ENCODE measurements at places on chromosomes 2 and 18.

DNA sequence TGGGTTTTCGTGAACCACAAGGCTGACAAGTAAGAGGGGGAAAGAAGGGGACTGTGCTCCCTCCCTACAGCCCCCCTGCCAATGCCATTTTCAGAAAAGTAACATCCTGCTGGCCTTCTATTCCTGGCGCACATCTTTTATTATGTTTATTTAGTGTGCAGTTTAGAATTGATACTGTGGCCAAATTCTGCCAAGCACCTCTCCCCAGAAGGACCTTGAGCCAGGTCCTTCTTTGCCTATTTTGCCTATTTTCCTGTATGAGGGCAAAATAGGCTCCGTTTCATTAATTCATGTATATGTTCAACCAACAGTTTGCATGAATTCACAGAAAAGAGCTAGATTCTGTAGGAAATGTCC is 136.0 kb downstream of the MYO3B start:
- DNase-seq = no peak

DNA sequence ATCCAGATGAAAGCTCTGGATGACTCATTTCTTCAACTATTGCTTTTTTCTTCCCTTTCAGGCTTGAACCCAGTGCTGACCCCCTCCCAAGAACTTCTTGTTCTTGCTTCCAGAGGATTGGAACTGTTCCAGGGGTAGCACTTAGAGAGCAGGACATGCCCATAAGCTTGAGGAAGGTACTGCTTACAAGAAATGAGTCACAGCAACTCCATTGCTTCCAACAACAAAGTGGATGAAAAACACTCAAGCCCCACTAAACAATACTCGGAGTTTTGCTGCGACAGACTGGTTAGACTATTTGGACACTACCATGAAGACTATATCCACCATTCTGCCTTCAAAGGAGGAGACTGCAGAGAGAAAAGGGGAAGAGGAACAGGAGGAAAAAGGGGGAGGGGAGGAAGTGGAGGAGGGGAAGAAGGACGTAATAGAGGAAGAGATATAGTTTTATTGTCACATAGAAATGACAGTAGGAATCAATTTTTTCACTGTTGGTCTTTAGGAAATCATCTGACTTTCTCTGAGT is 1.6 kb upstream of the EPC2 start:
- no peak for DNase-seq

DNA sequence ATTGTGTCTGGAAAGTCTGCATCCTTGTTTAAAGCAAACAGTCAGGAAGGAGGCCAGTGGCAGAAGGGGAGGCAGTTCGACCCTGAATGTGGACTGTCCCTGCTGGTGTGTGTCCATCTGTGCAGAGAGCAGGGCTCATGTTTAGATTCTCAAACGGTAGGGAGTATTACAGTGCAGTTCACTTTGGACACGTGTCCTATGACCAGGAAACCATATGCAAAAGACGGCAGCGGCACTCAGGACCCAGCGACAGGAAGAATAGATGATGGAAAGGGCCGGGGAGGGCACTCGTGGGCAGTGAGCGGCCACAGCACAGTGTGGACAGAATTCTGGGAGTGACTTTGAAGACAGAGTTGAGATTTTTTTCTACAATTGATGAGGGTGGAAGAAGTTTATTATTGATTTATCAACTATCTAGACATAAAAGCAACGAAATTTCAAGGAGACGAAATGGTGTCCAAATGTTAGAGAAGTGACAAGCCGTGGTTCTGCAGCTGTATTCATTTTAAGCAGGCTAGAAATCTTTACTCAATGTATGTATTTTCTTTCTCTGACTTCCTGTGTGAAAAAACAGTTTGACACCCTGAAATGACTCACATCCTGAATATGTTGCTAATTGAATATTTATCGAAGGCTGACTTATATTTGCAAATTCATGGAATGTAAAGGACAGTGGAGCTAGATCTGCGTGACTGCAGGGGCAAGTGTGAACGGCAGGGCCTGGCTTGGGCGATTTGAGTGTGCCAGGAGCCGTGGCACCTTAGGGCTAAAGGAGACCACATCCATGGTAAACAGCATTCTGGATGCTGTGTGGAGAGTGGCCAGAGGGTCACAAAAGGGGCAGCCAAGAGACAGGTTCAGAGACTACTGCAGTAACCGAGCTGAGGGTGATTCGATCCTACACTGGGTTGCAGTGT is 214.2 kb downstream of the PTGR3 start:
- DNase-seq = no peak

DNA sequence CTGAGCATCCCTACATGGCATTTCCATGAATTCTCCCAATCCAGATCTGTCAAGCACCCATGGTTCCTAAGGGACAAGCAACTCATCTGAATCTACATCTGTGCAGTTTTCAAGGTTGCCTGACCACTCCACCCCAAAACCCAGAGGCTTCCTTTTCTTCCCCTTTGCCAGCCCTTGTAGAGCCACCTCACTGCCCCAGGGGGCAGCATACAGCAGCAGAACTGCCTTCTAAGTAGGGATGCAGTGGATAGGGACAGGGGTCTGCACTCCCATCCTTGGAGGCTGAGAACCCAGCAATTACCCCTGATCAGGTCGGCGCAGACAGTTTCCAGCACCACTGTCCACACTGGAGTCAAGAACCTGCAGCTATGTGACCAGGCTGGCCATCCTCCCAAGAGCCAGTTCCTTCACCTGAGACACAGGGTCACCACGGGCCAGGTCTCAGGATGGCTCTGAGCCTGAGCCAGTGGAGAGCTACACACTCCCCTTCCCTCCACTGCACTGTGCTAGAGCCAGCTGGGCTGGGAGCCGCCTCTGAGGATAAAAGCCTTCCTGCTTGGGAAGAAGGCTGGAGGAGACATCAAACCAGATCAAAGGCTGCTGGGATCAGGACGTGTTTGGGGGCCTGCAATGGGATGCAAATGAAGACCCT is 283.1 kb downstream of the CELF4 start:
- no peak for DNase-seq

GRCh38 chr2:49070716-49071115 is 83.6 kb downstream of the FSHR start:
- no peak for DNase-seq

- no peak for DNase-seq
Observed at GRCh38 chr2:167355821-167356220, 467.5 kb downstream of the XIRP2 start.

GRCh38 chr2:43559391-43560230 is 36.2 kb downstream of the THADA start:
- DNase-seq = no peak

- no peak for DNase-seq
Observed at GRCh38 chr2:39022642-39023235, 98.1 kb downstream of the SOS1 start.

GRCh38 chr18:45728336-45729010 is 4.5 kb downstream of the SLC14A1 start:
- DNase-seq = no peak

GRCh38 chr18:49476664-49477411 is 10.2 kb downstream of the C18orf32 start:
- DNase-seq = no peak

- no peak for DNase-seq
Observed at GRCh38 chr2:174593574-174594203, 3.9 kb downstream of the WIPF1 start.

DNA sequence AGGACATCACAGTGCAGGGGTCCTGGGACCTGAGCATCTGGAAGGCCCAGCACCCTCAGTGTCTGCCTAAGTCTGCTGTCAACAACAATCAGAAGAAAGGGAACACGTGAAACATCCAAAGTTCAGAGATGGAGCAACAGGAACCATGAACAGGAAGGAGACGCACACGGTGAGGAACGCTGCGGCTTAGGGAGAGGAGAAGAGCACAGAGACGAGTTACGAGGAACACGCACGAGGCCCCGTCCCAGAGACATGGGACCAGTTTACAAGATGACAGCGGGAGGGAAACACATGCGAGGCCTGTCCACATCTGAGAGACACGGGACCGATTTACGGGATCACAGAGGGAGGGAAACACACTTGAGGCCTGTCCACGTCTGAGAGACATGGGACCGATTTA is 2.9 kb upstream of the KCNG2 start:
- no peak for DNase-seq

DNA sequence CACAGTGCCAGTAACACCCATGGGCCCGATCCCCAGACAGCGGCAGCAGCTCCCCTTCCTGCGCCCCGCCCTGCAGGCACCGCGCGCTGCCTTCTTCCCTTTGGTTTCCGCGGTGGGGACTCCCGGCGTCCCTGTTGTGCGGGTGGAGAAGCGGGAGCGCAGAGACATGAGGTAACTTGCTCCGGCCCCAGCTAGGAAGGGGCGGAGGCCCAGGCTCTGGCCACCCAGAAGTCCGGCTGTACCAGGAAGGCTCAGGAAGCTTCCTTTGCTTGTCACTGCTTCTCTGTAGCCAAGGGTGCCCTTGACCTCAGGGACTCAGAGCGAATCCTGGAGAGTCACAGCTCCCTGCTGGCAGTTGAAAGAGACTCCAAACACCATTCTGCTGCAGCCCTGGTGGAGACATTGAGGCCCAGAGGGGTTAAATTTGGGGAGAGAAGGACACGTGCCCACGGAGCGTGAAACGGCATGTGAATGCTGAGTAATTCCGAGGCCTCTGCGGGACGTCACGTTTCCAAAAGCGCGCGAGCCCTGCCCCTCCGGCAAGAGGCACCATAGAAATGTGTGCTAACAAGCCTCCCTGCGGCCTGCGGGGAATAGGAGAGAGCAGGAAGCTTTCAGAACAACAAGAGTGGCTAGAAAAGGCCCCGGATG is 6.7 kb upstream of the ADCY3 start:
- no peak for DNase-seq

GRCh38 chr2:71597756-71598155 is 144.4 kb downstream of the DYSF start:
- DNase-seq = no peak

GRCh38 chr2:146869328-146869727 is 975.5 kb upstream of the ACVR2A start:
- no peak for DNase-seq

DNA sequence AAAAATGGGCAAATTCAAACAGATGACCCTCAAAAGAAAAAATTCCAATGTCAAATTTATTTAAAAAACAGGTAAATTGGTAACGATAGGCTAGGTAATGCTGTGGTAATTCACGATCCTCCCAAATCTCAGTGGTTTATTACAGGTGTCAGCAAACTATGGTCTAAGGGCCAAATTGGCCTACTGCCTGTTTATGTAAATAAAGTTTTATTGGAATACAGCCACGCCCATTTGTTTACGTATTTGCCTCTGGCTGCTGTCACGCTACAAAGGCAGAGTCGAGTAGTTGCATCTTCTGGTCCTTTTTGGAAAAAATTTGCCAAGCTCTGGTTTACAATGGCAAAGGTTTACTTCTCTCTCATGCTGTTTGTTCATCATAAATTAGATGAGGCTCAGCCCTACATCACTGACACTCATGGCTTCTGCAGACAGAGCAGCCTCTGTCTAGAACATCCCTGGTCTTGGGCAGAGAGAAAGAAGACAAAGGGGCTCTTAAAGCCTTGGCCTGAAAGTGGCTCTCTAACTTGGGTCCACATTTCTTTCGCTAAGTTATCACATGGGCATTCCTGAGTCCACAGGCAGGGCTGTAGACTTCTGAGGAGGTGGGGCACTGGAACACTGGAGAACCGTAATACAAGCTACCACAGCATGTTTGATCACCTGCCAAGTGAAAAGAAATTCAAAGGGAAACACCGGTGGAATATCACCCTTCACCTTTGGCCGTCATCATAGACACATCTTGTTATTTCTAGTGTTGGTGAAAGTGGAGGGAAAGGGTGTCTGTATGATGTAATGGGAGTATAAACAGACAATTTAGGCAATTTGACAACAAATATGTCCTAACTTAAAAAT is 34.8 kb downstream of the SP110 start:
- DNase-seq = no peak

GRCh38 chr2:217166241-217166850 is 306.5 kb upstream of the TNP1 start:
- DNase-seq = no peak

DNA sequence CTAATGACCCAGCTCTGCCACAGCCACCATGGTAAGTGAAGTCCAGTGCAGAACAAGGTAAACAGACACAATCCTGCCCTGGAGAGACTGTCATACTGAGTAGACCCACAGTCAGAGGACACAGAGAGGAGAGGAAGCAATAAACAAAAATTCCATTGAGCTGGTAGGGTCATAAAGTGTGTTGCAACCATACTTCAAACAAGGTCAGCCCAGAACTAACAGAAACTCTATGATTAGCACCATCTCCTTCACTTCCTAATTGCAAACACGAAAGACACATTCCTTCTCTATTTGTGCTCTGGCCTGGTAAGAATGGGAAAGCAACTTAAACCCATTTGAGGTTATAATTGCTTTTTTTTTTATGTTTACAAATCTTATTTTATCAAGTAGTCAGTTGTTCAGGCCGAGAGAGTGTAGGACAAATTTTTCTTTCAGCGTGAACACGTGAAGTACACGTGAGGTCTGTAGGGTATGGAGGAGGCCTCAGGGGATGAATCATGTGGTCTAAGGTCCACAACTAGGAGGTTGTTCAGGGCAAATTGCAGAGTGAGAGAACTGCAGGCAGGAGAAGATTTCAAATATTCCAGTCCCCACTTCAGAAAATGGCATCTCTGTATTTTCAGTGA is 71.4 kb upstream of the GLS start:
- no peak for DNase-seq

DNA sequence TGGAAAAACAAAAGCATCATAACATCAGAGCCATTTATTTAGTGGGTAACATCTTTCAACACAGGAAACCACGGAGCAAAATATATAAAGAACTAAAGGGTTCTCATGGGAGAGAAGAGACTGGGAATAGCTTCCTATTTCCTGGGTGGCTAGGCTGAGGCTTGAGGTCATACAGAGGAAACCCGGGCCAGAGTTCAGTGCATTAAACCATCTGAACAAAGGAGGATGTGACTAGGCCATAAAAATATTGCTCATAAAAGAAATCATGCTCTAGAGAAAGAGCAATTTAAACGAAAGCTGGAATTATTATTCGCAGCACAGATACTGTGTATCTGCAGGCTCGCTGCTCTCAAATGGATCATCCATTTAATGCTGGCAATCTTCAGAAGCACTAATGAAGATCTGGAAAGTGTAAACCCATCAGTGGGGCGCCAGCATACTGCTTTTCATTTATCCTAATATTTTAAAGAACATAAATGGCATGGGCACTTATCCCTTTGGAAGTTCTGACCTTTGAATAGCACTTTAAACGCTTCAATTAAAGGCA is 83.3 kb downstream of the GALNT14 start:
- no peak for DNase-seq

- no peak for DNase-seq
Observed at GRCh38 chr2:217316743-217317142, 456.9 kb upstream of the TNP1 start.

DNA sequence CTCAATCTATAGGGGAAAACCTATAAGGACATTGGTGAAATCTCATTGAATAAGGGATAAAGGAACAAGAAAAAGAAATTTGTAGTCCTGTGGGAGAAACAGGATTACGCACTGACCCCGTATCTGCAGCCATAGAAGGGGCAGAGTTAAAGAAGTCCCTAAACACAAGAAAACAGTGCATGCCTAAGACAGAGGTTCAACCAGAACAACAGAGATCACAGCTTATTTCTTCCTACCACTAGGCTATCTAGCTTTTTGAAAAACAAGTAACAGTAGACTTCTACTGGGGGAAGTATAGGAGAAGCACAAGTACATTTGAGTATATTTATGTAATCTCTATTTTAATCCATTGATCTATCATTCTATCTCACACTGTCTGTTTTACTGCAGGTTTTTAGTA is 485.2 kb upstream of the REG3G start:
- DNase-seq = no peak

- DNase-seq = no peak
Observed at GRCh38 chr18:43312891-43313290, 35.6 kb upstream of the SYT4 start.

Measured in D721Med (cell line).